ENCODE measurements at places on chromosomes 1 and 21.

GRCh38 chr1:183302452-183303322 is 115.5 kb downstream of the NMNAT2 start:
- DNase-seq: no peak

DNA sequence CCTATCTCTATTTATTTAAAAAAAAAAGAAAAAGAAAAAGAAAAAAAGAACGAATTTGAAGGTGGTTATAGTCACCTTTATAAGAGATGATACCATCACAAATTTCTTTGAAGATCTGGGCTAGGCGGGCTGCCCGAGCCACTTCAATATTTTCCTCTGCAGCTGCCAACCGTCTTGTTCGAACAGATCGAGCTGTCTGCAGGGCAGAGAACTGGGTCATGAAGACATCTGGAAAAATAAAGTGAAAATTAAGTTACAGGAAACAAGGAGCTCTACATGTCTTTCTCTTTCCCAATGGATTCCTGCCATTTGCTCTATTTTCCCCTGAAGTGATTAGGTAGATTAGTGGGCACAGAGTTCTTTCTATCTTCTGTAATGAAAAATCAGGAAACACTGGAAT is 31.9 kb downstream of the RUSC1 start:
- DNase-seq: no peak

DNA sequence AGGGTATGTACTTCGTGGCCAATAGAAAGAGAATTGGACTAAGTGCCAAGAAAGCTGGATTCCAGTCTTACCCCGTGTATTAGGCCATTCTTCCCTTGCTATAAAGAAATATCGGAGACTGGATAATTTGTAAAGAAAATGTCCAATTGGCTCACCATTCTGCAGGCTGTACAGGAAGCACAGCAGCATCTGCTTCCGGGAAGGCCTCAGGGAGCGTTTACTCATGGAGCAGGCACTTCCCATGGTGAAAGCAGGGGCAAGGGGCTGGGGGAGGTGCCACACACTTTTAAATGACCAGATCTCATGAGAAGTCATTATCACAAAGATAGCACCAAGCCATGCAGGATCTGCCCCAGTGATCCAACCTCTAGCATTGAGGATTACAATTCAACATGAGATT is 7.8 kb upstream of the AMIGO1 start:
- no peak for DNase-seq

- DNase-seq: peak; percentile 0
Observed at GRCh38 chr1:58318157-58319005, 228.1 kb downstream of the OMA1 start.

GRCh38 chr1:191575746-191576145 is 582.5 kb upstream of the RGS18 start:
- no peak for DNase-seq

DNA sequence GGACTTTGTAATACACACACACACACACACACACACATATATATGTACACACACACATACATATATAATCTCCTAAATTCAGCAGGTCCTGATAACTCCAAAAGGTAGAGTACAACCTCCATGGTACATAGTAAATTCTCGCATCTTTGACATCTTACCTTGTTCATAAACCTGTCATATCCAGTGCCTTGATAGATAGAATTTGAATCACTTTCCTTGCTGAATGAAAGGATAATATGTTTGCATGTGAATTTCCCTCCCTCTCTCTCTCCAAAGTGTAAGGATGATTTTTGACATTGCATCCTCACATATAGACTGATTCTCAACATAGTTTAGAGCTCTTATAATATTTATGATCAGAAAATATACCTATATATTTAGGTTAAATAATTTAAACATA is 567.1 kb upstream of the ADGRL2 start:
- DNase-seq: no peak

DNA sequence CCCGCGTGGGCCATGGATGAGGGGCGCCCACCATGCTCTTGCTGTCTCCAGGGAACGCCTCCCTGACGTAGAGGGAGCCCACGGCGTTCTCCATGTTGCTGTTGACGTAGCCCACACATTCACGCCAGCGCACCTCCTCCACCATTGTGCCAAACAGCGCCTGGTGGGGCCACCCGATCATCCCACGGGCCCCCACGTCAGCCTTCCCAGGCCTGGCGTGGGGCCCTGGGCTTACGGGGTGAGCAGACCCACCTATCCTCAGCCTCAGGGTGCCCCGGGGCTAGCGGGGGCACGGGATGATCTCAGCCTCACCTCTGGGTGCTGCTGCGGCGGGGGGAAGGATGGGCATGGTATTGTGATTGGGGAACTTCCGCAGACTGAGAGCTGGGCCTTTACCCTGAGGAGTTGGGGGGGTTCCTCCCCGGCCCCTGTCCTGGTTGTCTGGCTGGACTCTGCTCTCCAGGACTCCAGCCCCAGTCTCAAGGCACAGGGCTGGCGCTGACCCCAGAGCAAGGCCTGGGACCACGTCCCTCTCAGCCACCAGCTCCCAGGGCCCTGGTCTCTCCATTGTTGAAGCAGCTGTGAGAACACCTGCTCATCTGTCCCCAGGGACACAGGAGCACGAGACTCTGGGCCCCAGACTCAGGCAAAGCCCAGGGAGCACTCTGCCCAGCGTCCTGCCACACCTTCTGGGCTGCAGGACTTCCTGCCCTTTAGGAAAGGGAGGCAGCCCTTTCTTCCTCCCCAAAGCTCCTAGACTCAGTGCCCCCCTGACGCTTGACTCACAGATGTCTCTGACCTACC is 10.2 kb downstream of the PRXL2B start:
- DNase-seq: no peak

DNA sequence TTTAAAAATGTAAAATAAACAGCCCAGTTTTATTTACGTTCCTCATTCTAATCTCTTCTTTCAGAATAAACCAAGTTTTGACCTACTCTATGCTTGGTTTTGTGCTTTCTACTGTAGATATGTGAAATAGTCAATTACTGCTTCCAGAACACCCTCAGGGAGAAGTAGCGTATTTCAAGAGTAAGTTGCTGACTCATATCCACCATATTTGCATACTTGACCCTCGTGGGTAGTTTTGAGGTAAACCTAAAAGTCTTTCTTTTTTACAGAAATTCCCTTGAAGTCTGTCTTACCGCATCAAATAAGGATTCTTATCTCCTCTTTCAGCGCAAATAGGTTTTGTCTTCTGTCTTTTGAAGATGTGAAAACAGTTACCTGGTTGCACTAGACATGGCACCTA is 1.4 kb upstream of the OR2L3 start:
- DNase-seq: no peak

GRCh38 chr1:114061121-114061830 is 82.0 kb downstream of the OLFML3 start:
- DNase-seq: no peak

- DNase-seq: no peak
Observed at GRCh38 chr1:201692555-201693394, 136.2 kb upstream of the IPO9 start.

GRCh38 chr1:11746092-11746491 is 10.2 kb downstream of the AGTRAP start:
- no peak for DNase-seq

DNA sequence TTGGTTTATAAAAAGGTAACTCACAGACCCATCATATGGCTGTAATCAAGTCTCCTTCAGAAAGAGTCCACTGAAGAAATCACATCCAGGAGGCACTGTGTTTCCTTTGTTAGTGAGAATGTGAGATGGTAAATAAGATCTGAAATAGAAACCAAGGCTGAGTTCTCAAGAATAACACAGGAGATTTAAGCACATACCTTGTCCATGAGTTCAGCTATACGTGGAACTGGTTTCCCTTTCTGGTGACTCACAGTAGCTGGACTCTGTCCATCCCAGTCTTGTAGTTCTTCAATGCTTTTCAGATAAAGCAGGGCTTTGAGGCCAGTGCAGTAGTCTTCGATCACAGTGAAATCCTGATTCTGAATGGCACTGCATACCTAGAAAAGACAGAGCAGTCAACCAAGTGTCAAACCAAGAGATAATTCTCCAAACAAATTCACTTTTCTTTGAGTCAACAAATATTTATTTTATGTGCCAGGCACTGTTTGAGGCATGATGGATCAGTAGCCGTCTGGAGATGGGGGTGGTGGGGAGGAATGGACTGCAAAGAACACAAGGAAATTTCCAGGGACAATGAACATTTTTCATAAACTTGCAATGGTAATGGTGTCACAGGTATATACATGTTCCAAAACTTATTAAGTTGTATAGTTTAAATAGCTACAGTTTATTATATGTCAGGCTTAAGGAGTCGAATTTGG is 471.4 kb downstream of the PTBP2 start:
- peak; percentile 94 for DNase-seq

GRCh38 chr1:239891621-239892358 is 199.9 kb upstream of the FMN2 start:
- no peak for DNase-seq

DNA sequence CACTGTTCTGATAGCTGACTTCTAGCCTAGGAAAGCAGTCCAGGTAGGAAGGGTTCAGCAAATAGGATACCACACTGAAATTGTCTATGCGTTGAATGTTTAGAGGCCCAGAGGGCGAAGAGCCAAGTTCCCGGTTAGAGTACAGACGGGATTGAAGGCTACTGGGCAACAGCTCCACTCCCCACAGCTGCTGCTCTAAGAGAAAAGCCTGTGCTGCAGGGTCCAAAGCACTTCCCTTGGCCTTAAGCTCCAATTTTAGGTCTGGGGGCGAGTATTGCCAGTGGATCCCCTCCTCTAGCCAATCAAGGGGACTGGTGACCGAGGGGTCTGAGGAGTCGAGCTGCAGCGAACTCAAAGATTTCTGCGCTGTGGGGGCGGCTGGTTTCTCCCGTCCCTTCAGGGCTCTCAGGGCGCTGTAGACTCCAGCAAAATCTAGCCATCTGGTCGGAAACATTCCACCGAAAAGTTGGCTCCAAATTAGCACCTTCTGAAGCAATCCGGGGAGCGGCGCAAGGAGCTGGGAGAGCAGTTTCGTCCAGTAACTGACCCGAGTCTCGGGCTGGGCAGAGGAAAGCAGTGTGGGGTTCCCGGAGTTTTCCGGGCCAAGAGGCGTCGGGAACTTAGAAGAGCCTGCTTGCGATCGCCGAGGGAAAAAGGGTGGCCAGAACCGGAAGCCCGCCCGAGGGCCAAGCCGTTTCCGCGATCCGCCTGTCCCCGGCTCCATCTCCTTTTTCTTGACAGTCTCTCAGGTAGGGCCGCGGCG is 748 bp downstream of the PPP1R15B start:
- DNase-seq: no peak

- no peak for DNase-seq
Observed at GRCh38 chr1:8390707-8391106, 72.8 kb downstream of the SLC45A1 start.

DNA sequence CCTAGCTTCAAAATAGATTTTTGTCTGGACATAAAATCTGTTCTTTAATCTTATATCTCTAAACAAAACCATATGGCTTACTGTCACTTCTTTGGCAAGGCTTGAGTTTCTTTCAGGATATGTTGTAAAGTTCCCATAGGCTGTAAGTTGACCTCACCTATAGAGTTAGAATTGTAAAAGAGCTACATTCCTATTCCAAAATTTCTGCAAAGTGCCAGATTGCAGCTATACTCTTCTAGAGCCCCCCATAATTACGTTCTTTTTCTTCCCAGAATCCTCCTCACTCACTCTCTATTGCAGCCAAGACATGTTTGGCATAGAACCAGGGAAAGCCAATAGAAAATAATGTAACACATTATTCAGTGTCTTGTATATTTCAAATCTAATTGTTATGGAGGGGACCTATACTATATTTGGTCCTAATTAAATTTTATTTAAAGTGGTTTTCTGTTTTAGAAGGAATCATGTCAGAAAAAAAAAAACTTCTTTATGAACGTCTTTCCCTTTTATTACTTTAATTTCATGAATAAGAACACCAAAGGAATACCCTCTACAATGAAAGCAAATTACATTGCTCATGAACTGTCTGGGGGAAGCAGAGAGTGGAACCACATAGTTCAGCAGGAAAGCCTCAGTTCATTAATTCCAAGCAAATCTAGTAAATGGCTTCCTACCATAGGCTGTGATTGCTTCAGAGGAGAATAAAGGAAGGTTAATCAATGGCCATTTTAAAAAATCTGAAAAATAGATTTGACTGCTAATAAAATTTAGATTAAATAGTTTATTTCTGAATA is 22.3 kb downstream of the CTTNBP2NL start:
- DNase-seq: no peak

DNA sequence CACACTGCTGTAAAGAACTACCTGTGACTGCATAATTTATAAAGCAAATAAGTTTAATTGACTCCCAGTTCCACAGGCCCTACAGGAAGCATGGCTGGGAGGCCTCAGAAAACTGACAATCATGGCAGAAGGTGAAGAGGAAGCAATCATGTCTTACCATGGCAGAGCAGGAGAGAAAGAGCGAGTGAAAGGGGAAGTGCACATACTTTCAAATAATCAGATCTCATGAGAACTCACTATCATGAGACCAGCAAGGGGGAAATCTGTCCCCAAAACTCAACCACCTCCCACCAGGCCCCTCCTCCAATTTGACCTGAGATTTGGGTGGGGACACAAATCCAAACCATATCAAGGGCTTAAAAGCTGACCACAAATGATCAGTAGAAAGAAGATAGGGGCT is 493.2 kb downstream of the PTPRC start:
- no peak for DNase-seq

DNA sequence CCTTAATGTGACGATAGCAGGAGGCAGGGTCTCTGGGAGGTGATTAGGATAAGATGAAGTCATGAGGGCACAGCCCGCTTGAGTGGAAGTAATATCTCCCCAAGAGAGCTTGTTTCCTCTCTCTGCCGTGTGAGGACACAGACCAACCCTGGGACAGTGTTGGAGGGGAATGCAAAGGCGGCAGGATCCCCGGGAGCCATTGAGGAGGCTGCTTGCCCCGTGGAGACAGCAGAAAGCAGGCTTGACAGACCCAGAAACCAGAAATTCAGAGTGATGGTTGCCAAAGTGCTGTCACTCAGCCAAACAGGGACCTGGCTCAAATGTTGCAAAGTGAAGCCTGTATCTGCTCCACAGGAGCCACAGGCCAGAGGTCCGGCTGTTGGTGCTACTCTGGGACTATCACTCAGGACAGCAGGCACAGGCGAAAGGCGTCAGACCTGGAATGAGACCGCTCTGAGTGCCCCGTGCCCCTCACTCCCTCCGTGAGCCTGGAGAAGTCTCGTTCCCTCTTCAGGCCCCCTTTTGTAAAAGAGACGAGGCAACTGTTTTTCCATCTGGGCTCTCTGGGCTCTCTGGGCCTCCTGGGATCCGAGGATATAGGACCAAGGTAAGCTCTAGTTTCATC is 96.6 kb upstream of the VANGL1 start:
- no peak for DNase-seq

DNA sequence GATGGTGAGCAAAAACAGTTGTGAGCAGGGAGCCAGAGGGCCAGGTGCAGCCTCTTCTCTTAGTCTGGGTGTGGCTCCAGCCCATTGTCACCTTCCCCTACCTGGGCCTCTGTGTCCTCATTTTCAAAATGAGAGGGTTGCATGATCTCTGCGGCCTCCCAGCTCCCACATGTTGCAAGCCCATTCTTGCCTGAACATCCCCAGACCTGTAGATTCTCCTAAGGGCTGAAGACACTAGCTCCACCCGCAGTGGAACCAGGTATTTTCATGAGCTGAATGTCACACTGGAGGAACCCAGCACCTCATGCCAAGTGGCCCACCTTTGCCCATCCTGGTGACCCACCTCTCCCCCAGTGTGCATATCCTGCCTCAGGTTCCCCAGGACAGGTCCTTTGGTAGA is 12.3 kb downstream of the IKBKE start:
- DNase-seq: no peak
